ENCODE measurements at places on chromosomes 5 and 9.

- DNase-seq: no peak
Observed at GRCh38 chr5:148457183-148457620, 73.4 kb downstream of the FBXO38 start.

DNA sequence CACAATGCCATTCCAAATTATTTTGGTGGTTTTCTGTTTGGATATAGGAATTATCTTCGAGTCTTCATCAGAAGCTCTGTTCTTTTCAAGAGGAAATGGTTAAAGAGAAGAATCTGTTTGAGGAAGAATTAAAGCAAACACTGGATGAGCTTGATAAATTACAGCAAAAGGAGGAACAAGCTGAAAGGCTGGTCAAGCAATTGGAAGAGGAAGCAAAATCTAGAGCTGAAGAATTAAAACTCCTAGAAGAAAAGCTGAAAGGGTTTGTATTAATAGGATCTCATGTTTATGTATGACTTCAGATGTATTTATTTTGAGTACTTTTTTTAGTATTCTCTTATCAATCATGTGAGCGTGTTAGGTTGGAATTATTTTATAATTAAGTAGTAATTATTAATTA is 15.0 kb downstream of the HMMR start:
- DNase-seq: no peak

DNA sequence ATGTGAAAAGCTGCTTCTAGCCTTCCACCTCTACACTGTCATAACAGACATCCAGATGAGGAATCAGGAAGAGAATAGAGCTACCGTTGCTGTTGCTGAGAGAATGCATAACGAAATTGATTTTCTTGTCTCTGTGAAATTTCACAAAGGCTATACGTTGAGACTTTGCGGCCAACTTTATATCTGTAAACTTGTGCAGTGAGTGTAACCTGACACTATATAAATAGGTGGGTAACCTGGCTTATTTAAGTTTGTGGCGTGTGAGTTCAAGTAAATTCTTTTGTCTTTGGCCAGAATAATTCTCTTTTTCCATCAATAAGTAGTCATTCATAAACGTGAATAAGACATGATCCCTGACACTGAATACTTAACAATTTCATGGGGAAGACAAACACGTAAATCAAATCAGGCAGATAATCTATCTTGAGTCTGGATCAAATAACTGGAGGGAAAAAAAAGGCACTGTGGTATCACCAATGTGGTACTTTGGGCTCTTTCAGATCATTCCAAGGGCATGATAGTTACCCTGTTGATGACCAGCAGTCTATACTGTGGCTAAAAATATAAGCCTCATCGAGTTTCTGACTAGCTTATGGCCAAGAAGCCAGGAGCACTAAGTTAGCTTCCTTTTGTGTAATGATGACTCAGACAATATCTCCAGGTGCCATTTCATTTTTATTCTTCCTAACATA is 98.2 kb upstream of the RASA1 start:
- DNase-seq: no peak

DNA sequence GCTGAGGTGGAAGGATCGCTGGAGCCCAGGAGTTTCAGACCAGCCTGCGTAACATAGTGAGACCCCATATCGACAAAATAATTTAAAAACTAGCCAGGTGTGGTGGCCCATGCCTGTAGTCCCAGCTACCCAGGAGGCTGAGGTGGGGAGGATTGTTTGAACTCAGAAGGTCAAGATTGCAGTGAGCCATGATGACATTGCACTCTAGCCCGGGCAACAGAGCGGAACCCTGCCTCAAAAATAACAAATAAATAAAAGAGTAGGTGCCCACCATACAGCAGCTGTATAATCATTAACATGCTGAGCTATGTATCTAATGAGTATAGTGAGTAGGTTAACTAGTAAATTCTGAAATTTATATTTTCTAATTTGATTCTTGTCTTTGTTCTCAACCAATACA is 11.0 kb upstream of the ATP6V0E1 start:
- DNase-seq: no peak

DNA sequence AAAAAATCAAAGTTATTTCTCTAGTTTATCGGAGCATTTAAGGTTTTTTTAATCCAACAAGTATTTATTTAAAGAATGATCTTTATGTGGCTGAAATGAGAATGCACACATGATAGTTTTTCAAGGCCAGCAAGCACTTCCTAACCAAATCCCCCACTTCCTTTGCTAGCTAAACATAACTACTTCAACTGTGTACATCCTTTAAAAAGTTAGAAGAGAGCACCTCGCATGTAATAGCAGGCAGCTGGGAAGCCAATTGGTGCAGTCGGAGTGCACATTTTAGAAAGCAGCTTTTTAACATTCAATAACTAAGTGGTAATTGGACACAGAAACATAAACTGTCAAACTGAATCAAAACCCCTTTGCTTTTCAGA is 245.7 kb downstream of the BNC2 start:
- no peak for DNase-seq

DNA sequence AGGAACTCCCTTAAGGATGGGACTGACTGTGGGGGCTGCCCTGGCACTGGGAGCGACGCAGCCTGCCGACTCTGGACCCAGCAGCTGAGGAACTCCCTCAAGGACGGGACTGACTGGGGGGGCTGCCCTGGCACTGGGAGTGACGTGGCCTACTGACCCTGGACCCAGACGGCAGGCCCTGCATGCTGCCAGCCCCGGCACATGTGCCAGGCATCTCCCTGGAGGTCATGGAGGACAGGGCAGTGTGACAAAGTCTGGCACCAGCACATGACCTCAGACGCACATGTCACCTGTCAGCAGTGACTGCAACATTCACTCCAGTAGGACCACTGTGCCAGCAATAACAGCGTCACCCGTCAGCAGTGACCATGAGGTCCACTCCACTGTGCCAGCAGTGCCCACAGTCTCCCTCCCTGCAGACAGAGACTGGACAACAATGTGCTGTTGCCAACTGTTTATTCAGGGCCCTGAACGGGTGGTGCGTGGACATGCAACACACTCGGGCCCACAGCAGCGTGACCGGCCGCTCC is 4.5 kb downstream of the FBXW5 start:
- DNase-seq: no peak

DNA sequence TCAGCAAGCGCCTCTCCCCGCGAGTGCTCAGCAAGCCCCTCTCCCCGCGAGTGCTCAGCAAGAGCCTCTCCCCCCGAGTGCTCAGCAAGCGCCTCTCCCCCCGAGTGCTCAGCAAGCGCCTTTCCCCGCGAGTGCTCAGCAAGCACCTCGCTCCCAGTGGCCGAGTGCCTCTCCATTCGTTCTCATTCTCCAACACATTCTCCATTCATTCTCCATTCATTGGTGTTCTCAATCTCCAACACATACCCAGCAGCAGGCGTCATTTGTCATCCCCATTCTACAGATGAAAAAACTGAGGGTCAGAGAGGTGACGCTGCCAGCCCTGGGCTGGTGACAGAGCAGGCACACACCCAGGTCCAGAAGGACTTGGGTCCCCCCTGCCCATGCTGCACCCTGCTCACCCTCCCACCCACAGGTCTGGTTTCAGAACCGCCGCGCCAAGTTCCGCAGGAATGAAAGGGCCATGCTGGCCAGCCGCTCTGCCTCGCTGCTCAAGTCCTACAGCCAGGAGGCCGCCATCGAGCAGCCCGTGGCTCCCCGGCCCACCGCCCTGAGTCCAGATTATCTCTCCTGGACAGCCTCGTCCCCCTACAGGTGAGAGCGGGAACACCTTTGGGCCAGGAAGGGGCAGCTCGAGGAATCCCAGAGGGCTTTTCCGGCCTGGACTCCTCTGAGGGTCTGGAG is 32.5 kb downstream of the PTGES start:
- DNase-seq: no peak

DNA sequence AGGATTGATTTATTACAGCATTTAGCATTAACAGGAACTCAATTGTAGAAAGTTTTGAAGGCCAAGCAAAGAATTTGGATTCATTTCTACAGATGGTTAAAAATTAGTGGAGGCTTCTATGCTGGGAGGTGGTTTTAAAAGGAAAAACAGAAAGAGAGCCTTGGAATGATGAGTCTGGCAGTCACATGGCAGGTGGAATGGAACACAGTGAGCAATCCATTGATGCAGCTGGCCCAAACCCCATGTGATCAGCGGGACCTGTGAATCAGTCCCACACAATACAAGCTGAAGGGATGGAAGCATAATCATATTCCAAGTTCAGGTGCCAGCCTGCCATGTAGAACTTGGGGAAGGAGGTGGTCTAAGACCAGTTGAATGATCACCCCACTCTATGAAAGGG is 147.9 kb downstream of the PIP5K1B start:
- no peak for DNase-seq

- DNase-seq: no peak
Observed at GRCh38 chr5:155562158-155562557, 548.6 kb downstream of the KIF4B start.

- DNase-seq: peak; percentile 89
Observed at GRCh38 chr5:179023528-179024189, at the start of gene ZNF879. ZNF879 (plus strand) TSS chr5:179023804; CDS start chr5:179025005, 1,201 bp downstream.

DNA sequence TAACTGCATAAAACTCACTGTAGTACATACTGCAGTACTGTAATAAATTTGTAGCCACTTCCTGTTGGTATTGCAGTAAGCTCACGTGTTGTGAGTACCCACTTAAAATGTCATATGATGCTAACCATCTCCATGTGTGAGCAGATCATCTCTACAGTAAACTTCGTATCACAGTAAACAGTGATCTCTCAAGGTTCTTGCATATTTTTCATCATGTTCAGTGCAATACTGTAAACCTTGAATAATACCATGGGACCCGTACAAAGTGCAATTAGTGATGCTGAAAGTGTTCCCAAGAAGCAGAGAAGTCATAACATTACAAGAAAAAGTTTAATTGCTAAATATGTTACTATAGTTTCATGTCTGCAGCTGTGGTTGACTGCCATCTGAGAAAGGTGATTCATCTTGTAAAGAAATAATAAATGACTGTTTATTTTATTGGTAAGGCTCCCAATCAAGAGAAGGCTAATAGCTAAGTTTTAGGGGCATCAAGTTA is 253.8 kb upstream of the POU5F2 start:
- DNase-seq: no peak

GRCh38 chr9:94806307-94806893 is 79.9 kb downstream of the AOPEP start:
- no peak for DNase-seq

DNA sequence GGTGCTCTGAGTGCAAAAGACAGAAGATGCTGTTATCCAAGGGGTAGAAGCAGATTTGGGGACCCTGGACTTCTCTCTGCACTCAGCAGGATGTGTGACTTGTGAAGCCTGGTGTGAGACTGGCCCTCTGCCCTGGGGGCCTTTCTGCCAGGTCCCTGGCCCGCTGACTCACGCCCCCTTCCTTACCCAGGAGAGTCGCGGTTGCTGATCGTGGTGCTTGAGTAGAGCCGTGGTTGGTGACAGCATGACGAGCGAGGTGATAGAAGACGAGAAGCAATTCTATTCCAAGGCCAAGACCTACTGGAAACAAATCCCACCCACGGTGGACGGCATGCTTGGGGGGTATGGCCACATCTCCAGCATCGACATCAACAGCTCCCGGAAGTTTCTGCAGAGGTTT is 6.5 kb downstream of the NTMT1 start:
- no peak for DNase-seq

DNA sequence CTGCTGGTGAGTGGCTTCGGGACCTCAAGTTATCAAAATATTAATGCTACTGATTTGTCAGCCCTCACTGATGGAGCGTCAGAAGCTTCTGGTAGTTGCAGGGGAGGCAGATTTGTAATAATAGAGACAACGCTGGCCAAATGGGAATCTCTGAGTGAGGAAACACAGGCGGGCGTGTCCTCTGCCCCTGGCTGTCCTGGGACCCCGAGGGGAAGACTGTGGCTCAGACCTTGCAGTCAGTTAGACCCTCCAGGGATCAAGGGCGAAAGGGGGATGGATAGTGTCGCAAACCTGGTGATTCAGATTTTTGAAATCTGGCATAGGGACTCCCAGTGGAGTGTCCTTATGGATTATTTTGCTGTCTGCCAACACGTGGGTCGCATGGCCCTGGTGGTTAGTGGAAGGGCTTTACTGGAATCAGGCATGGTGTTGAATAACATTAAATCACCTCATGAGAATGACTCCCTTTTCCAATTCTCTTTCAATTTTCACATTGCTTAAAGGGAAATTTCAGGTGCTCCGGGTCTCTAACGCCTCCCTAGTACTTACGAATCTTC is 35.1 kb upstream of the NTNG2 start:
- DNase-seq: no peak

GRCh38 chr9:118129541-118129940 is 425.3 kb downstream of the TLR4 start:
- DNase-seq: no peak

GRCh38 chr9:9117866-9118265 is 1318.3 kb upstream of the DMAC1 start:
- no peak for DNase-seq

- no peak for DNase-seq
Observed at GRCh38 chr5:166596043-166596442, 1695.4 kb upstream of the WWC1 start.

DNA sequence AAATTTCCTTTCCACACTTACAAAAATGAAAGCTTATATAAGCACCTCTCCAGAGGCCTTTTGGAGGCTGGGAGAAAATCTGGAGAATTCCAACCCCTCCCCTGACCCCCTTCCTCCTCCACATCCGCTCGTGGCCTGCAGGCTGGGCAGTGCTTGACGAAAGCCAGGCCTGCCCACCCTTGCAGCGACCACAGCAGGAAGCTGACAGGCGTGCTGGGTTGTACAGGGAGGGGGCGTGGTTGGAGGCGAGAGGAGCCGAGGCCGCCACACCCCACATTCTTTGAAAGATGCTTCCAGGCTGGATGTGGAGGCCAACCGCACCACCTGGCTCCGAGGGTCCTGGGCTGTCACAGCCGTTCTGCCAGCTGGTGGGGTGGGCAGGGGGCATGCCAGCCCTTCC is 47.8 kb upstream of the IER5L start:
- peak; percentile 44 for DNase-seq

- no peak for DNase-seq
Observed at GRCh38 chr5:67910546-67910945, 305.0 kb upstream of the PIK3R1 start.

- no peak for DNase-seq
Observed at GRCh38 chr5:86866036-86866435, 248.3 kb downstream of the COX7C start.

GRCh38 chr9:8366161-8366926 is 566.8 kb upstream of the DMAC1 start:
- DNase-seq: no peak

- no peak for DNase-seq
Observed at GRCh38 chr5:137182576-137182975, 316.6 kb downstream of the SPOCK1 start.

DNA sequence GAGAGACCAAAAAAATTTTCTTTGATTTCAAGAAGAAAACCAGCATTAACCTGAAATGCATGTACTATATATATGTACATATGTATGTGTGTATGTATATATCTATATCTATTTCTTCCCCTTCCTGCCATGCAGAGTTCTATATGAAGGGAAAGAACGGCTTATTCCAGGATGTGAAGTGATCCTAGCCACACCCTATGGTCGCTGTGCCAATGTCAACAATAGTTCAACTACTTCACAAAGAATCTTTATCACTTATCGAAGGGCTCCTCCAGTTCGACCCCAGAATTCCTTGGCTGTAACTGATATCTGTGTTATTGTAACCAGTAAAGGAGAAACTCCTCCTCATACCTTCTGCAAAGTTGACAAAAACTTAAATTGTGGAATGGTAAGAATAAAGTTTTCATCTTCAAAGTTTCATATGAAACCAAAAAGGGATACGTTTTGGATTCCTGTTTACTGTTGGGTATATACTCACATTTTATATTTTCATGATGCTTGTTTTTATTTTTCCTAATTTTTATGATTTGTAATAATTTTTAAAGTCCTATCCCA is 56.2 kb downstream of the DENND4C start:
- no peak for DNase-seq

- DNase-seq: no peak
Observed at GRCh38 chr5:67204821-67205220, 8.2 kb upstream of the CD180 start.

- no peak for DNase-seq
Observed at GRCh38 chr5:3598769-3599211, 3.2 kb downstream of the IRX1 start.

Measured in neuronal stem cell (in vitro differentiated cells).